Stimulated activated CD8-positive, alpha-beta memory T cell treated with anti-CD3 and anti-CD28 coated beads, Interleukin-15, amount 100 ng/mL, for 1 hour (primary cell): ENCODE measurements at places on chromosomes 2 and 18.

DNA sequence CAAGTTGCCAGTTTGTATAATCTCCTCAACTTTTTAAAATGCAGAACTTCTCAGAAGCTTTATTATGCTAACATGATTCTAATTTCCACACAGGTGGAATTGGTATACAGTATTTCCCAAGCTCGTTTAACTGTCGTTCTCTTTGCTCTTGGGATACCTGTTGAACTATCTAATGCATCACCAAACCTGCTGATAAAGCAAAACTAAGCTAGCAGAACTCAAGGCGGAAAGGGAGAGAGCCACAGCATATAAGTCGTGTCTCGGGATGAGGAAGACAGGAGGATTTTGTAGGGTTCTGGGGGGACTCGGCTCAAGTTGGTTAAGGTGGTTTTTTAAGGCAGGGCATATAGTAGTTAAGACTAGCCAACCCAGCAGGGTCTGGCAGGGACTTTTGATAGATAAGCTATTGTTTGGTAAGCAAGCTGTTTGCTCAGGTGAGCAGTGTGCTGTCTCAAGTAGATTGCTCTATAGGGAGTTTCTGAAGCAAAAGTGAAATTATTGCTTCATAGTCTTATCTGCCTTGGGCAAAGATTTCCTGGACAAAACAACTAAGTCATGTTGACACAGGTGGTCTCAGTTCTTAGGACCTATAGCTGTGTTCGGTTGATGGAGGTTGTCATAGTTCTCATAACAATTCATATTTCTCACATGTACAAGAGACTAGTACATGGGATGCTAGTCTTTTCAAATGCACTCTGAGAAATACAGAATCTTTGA, 28.2 kb upstream of the CHRNA1 start:
- no peak for DNase-seq

GRCh38 chr2:66030553-66030952, 404.4 kb upstream of the MEIS1 start:
- no peak for DNase-seq

DNA sequence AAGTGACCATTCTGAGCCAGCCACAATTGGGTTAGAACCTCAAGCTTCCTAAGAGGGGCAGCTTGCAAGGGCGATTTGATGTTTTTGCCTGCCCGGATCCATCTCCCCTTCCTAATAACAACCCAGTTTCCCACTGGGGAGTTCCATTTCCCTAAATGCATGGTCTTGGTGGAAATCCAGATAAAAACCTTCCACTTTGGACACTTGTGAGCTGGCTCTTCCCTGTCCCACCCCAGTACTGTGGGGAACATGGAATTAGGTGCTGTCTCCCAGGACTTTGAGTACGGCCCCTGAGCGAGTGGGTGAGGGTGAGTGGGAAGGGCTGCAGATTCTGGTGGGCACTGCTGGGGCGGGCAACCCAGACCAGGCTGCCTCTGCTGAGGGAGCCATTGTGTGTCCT, 122.3 kb downstream of the DDX1 start:
- no peak for DNase-seq

- DNase-seq = no peak
Measured at GRCh38 chr2:177733-178132, 86.1 kb downstream of the SH3YL1 start.

DNA sequence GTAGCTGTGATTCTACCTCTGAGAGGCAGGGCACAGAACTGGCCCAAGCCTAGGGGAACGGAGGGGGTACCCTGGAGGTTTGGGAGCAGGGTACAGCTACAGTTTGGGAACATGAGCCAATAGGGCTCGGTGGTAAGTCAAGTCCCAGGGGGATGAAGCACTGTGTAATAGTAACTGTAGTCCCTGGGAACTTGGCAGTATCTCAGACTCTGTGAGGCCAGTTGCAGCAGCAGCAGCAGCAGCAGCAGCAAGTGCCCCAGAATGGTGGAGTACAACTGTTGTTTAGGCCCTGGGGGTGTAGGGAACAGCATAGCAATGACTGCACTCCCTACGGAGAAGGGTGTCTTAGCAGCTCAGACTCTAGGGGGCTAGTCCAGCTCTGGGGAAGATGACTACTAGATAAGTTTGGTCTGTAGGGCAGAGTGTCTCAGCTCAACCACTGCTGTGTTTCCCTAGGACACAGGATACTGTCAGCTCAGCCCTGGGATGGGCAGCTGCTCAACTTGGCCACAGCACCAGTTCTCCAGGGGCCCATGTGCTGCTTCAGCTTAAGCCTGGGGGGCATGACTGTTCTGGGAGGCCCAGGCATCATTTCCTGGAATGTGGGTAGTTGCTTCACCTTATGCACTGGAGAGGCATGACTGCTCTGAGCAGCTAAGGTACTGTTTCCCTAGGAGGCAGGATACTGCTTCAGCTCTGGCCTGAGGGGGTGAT, 20.5 kb downstream of the CARF start:
- DNase-seq = no peak
